Activated CD4-positive, alpha-beta T cell treated with anti-CD3 and anti-CD28 coated beads, Interleukin-2, amount 50 U/mL, for 48 hours (primary cell): ENCODE measurements at places on chromosomes 5 and 9.
A peak's percentile ranks its signal among the peaks of the same experiment; 100 is the strongest.

DNA sequence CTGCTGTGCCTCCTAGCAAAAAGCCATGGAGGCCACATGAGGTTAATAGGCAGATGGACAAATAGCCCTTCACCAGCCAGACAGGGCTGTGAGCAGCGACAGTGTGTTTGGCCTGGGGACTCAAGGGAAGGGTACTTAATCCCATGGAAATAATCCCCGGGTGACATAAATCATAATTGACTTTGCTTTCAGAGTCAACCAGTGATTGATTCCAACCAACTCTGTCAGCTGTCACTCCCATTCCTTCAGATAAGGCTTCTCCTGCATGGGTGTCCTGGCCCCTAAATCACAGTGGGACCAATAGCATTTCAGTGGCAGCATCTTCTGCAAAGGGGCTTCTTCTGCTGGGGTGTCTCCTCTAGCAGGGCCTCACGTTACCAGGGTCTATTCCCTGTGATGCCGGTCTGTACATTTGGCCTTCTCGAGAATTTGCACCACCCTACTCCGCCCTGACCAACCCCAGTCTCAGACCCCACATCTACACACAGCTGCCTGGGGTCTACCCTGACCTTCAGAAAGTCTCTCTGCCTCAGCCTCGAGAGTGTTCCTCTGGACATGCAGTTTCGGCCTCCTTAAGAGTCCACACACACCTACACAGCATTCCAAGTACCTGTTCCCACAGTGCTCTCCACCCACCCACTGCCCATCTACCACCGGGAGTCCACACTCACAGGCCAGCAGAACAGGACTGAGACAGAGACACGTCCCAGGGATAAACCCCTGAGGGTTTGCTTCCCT is 3.7 kb downstream of the CLTB start:
- DNase-seq: no peak

DNA sequence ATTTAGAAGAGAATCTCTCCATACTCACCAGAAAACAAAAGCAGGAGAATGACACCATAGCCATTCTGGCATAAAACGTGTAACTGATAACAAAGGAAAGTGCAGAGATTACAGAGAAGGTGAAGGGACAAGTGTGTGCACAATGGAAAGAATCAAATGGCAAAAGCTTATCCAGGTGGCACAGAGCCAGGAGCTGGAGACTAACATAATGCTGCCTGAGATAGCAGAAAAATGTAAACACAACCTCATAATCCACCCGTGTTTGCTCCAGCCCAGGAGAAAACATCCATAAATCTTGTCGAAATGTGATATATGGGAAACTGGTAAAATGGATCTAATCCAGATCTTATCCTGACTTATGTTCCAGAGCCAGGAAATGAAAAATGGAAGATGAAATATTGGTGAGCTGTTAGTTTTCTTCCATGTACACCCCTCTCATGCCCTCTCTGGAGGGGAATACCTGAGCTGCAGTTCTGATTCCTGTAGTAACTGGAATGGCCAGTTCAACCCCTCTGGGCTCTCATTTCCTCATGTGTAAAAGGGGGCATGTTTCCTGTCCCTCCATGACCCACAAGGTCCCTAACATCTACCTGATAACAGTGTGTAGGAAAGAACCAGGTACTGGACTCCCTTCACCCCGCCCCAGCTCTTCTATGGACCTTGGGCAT is 212.3 kb upstream of the DAPK1 start:
- DNase-seq: no peak

- DNase-seq: no peak
Measured at GRCh38 chr5:82523633-82524032, 245.5 kb upstream of the RPS23 start.

GRCh38 chr5:56094579-56095361 is 100.0 kb upstream of the IL6ST start:
- DNase-seq: peak; percentile 79

GRCh38 chr5:94707359-94707758 is 88.9 kb downstream of the SLF1 start:
- DNase-seq: no peak

DNA sequence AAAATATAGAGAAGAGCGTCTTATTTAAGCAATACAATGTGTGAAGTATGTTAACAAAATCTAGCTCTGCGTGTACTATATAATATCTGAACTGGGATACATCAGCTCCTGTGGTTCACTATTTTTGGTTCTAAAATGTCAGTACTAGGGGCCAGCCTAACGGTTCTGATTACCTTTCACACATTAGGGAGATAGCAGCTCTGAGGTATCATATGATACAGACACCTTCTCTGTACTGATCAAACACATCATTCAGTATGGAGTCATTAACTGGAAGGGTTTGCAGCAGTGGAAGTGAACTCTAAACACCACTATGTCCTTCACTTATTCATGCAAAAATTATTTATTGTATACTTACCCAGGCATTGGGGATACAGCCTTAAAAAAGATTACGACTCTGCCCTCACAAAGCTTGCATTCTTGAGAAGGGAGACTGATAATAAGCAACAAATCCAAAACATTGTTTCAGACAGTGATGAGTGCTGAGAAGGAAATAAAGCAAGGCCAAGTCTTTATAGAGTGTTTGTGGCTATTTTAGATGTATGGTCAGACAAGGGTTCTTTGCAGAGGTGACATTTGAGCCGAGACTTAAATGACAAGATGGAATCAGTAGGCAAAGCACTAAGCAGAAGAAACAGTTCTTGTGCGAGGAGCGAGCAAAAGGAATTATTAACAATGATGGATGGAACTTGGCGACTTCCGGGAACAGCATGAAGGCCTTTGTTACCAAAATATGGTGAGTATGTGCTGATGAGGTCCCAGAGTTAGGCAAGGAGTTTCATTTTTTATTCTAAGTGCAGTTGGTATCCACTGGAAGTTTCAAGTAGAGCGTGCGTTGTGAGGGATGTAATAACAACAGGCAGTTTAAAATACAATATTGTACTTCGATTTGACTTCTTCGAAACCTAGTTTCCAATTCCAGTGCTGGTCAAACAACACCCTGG is 1.8 kb upstream of the LNPEP start:
- no peak for DNase-seq

- no peak for DNase-seq
Measured at GRCh38 chr9:76688471-76689238, 75.6 kb upstream of the PCA3 start.

DNA sequence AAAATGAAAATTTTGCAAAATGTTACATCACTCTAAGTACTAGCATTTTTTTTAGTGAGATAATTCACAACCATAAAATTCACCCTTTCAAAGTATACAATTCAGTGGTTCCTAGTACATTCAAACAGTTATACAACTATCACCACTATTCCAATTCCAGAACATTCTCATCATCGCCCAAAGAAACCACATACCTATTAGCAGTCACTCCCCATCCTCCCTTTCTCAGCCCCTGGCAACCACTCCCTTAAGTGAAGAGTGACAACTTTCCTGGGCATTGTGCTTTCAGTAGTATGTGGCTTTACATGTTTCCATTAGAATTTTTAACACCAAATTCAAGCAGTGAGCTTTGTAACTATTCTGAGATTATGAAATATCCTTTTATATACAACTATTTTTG is 81.4 kb downstream of the RASEF start:
- DNase-seq: no peak

GRCh38 chr5:32098890-32099310 is 75.2 kb downstream of the GOLPH3 start:
- no peak for DNase-seq

DNA sequence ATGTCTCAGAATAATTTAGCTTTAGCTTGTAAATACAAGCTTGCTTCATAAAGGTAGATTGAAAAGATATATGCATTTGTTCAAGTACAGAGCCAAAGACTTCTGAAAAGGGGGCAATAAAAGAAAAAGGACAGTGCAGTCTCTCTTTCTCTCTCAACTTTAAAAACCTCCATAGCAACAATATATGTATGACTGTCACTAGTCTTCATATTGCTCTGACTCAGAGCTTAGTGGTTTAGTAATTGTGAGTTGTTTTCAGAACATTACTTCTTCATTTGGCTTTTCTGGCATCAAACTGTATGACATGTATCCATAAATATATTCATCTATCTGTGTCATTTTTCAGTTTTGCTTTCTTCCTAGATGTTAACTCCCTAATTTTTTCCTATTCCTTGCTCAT is 194.6 kb upstream of the KIF2A start:
- no peak for DNase-seq

- no peak for DNase-seq
Measured at GRCh38 chr9:80867731-80868130, 821.6 kb downstream of the TLE1 start.

- DNase-seq: no peak
Measured at GRCh38 chr5:52132053-52132452, 655.7 kb upstream of the ITGA1 start.

DNA sequence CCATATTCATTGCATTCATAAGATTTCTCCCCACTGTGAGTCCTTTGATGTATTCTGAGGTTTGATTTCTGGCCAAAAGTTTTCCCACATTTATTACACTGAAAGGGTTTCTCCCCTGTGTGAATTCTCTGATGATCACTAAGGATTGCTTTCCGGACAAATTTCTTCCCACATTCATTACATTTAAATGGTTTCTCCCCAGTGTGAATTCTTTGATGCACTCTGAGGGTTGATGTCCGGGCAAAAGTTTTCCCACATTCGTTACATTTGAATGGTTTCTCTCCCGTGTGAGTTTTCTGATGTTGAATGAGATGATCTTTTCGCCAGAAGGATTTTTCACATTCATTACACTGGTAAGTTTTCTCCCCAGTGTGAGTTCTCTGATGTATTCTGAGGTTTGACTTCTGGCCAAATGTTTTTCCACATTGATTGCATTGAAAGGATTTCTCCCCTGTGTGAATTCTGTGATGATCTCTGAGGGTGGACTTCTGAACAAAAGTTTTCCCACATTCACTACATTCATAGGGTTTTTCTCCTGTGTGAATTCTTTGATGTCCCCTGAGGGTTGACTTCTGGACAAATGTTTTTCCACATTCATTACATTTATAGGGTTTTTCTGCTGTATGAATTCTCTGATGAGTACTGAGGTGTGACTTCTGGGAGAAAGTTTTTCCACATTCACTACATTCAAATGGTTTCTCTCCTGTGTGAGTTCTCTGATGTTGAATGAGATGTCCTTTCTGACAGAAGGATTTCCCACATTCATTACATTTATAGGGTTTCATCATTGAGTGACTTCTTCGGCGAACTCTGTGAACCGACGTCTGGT is 18.8 kb downstream of the ZNF510 start:
- no peak for DNase-seq

DNA sequence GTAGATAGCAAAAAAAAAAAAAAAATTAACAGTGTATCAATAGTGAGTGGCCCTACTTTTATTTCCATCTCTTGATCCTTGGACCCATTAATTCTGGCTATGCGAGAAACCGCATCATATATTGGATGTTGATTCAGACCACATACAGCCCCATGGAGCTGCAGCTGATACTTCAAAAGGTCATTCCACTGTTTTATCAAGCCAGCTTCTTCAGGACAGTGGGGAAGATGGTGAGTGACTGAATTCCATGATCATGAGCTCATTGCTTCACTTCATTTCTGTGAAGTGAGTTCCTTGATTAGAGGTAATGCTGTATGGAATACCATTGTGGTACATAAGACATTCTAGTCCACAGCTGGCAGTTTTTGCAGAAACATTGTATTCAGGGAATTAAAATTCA is 222.9 kb upstream of the MEF2C start:
- DNase-seq: no peak
